ENCODE measurements at places on chromosomes 12 and 14.

DNA sequence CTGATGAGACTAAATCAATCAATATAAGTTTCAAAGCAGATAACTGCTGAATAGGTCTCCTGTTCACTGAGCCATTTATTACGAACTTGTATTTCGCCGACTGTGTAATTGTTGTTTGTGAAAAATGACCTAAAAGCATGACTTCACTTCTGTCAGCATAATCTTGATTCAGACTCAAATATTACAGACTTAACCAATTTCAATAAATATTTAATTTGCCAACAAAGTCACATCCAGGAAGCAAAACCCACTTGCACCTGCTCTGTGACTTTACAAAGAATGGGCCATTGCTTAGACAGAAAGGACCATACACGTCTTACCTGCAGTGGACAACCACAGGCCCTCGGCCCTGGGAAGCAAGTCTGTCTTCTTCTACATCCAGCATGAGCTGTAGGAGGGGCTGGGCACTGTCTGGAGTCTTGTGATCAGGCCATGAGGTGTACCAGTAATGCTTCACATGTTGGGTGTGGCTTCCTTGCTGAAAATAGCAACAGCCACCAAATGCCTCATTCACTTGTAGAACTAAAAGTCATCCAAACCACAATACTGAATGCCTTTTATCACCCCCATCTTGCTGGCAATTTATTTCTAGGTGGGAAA lies 23.5 kb upstream of the PTPRB start:
- no peak for DNase-seq

- no peak for DNase-seq
Measured at GRCh38 chr12:10941916-10942607, 3.0 kb upstream of the TAS2R14 start.

DNA sequence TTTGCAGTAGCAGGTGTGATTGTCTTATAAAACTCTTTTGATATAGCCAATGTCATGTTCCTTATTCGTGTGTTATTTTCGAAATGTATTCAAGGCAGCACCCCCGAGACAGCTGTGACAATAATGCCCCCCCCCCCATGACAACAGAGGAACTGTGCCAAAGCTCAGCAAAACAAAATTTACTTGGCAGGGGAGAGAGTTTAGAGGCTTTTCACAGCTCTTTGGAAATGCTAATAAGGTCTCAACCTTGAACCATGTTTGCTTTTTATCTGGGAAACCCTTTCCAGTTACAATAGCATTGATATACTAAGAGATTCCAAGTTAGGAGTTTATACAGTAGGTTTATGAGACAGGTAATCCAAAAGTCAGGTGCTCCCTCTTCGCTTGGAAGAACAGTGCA lies 56.4 kb upstream of the USP44 start:
- DNase-seq: no peak

DNA sequence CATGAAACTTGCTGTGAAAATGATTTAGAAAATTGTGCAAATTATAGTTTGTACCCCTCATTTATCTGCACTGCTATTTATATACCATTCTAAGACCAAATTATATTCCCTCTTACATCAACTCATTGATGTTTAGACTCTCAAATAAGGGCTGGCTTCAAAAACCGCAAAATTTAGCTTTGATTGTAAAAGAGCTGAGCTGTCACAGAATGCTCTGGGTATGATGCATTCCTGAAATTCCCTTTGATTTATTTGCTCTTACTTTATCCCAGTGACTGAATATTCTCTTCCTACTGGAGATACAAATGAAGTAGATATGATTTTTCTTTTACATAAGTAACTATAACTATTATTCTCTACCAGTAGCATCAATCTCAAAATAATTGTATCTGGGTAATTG lies 78.0 kb upstream of the TMTC2 start:
- DNase-seq: no peak

- DNase-seq: no peak
Measured at GRCh38 chr14:50044042-50044651, 72.2 kb downstream of the VCPKMT start.

DNA sequence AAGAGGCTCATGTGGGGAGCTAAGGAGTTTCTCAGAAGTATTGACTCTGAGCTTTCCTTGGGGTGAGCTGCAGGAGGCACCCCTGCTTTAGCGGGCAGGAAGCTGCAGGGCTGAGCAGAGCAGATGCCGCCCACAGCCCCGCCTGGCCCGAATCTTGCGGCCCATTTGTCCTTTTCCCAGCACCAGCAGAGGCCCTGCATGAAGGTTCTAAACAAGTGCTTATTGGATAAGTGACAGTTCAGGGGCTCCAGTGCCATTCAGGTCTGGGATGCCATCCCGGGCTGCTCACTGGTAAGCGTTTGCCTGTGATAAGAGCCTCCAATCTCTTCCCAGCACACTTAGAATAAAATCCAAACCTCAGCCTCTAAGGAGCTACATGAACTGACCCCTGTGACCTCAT lies 11.4 kb downstream of the RILPL1 start:
- DNase-seq: no peak

- no peak for DNase-seq
Measured at GRCh38 chr12:57553343-57554202, 3.7 kb downstream of the KIF5A start.

DNA sequence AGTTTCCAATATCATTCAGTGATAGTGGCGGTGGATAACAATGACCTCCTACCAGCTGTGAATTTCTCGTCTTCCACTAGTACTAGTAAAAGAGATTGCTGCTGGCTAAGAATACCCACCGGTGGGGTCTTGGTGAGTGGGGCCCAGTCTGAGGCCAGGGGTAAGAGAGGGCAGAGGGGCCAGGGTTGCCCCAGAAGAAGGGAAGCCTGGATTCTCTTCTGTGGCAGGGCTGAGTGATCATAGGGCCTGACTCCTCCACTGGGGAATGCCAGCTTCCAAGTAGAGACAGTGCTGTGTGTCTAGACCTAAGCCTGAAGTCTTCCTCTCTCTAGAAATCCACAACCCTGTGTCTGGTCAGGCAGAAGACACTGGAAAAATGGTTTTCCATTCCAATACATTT lies 5.8 kb upstream of the TMEM63C start:
- DNase-seq: no peak

DNA sequence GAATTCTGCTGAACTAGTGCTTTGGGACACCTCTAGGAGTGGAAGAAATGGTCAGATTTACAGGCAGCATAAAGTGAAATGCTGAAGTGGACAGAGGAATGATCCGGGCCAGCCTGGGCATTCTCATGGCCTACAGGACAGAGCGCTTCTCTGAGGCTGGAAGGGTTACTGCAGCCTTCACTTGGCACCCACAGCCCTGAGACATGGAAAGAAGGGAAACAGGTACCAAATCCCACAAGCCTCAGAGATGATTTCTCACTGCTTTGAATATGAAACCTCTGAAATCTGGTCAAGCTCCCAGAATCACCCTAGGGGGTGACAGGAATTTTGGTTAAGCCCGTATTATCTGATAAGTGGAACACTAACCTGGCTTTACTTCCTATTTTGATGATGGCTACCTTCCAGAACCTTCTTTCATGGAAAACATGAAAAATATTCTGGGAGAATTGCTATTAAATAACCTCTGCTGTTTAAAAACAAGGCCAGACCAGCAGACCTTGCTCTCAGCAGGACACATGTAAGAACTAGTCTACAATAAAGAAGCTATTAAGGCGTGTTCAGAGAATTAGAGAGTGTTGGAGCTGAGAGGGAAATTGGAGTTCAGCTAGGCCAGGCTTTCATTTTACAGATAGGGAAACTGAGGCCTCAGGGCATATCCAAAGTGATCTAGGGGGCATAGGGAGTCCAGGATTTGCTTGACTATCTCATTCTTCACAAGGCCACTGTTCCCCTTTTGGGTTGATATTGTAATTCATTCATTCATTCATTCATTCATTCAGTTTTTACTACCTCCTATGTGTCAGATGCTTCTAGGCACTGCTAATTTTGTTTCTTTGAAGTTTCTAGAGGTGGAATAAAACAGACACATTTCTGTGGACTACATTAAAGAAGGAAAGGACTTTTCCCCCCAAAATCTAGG lies 281.5 kb downstream of the ZFP36L1 start:
- DNase-seq: no peak

DNA sequence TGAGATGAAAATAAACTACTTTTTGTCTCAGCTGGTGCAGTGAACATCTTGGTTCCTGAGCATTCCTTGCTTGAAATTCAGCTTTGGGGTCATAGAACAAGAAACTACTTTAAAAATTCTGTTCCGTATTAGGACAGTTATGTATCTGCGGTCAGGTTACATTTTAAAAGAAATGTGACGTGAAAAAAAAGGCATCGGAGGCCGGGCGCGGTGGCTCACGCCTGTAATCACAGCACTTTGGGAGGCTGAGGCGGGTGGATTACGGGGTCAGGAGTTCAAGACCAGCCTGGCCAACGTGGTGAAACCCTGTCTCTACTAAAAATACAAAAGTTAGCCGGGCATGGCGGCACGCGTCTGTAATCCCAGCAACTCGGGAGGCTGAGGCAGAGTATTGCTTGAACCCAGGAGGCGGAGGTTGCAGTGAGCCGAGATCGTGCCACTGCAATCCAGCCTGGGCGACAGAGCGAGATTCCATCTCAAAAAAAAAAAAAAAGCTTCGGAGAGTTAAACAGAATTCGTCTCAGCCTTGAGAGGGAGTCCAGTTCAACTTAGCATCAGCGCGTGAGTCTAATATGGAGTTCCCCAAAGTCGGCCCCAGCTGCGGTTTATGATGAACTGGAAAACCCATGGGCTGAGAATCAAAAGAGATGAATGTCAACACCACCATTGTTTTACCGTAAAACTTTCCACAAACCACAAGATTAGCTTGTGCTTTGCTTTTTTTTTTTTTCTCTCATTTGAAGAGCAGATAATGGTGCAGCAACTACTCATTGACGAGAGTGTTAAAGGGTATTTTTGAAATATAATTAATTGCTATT lies 2.1 kb upstream of the SLC2A13 start:
- no peak for DNase-seq

GRCh38 chr12:120971299-120972180 lies 6.8 kb upstream of the HNF1A start:
- DNase-seq: no peak

DNA sequence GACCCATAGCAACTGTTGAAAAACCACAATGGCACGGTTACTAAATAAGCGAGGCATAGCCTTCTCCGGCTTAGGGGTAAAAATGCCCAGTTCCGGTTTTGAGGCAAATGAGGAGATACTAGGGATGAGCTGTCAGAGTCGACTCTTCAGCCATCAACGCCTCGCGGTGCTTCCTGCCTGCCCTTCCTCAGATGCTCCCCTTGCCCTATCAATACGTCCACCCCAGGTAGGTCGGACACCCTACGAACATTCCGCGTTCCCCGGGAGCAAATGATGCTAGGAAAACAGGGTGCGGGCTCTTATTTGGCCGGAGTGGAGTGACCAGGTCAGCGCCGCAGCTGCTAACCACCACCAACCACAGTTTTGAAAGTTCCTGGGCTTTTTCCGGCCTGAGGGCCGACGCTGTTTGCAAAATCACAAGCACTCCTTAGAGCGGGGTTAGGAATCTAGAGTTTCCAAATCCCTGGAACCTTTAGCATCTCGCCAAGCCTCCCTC lies 1.2 kb downstream of the SRSF9 start:
- DNase-seq: no peak

DNA sequence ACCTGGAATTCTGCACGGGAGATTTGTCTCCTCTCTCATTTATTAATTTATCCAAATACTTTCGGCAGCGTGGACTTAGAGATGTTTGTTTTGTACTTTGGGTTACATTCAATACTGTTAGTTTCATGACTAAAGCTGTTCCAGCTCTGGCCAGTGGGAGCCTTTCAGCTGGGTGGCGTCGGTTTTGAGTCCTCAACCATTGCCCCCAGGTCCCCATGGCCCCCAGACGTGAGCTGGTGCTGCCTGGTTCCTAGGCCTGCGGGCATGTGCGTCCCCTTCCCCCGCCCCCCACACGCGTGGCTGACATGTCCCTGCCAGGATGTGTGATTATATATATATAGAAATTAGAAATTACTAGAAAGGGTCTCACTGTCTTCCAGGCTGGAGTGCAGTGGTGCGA lies 48.2 kb downstream of the KIF26A start:
- DNase-seq: no peak

DNA sequence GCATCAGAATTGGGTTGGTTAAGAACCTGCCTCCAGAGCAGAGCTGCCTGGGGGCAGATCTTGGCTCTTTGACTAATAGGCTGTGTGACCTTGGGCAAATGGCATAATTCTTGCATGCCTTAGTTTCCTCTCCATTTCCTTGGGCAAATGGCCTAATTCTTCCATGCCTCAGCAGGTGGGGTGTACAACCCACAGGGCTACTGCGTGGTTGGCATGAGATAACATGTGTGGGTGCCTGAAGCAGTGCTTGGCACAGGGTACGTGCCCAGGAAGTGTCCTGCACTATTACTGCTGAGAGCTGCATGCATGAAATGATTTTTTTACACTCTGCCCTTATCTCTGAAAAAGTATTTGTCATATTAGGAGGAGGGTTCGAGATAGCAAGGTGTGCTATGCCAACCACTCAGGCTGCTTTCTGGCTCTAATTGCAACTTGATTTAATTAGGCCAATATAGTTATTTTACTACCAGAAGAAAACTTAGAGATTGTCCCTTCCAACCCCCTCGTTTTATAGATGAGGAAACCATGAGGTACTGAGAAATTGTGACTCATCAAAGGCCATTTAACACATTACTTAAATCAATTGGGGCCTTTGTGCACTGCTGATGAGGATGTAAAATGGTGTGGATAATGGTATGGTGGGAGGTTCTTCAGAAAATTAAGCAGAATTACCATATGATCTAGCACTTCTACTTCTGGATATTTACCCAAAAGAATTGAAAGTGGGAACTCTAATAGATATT lies 161.6 kb upstream of the HIF1A start:
- DNase-seq: no peak

- no peak for DNase-seq
Measured at GRCh38 chr12:61991661-61992060, 268.5 kb upstream of the USP15 start.

GRCh38 chr14:95994593-95994928 lies 44.6 kb upstream of the C14orf132 start:
- DNase-seq: no peak

DNA sequence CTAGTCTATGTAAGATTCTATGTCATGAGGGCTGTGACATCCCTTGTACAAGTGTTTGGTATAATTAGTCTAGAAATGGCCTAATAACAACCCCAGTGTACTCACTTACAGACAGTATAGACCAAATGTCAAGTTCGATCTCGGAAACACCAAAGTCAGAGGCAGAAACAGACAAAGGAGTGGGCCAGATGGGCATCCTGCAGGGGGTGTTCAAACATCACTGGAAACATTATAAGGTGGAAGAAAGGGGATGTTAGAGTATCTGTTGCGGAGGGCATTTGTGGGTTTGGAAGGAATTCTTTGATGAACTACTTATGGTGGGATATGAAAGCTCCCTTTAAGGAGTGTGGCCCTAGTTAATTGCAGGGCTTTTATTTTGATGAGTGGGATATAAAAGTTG lies 134.6 kb downstream of the ESR2 start:
- no peak for DNase-seq

- DNase-seq: no peak
Measured at GRCh38 chr12:27672051-27672450, 24.2 kb upstream of the REP15 start.

All from activated CD4-positive, alpha-beta T cell treated with anti-CD3 and anti-CD28 coated beads for 1 hour (primary cell).